ENCODE measurements at places on chromosomes 7 and 10.

GRCh38 chr10:85012305-85012704 lies 683.9 kb downstream of the CCSER2 start:
- no peak for DNase-seq

GRCh38 chr7:83111391-83111790 lies 51.3 kb downstream of the PCLO start:
- DNase-seq: no peak

DNA sequence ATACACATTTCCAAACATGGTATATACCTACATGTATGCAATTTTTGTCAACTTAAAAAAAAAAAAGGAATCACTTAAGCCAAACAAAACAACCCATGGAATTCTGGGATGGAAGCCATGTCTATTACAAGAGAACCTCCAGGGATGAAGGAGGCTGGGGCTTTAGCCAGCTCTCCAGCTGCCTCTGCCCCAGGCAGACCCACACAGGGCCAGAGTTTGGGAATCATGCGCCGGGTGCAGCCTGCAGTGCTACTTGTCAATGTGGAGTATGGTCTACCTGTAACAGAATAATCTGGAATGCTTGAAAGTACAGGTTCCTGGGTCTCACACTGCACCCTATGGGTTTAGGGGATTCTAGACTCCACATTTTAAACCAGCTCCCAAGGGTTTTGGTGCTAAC lies 10.8 kb downstream of the ATP6V0E2 start:
- no peak for DNase-seq

- DNase-seq: no peak
These were observed 207.2 kb upstream of the DKK1 start for GRCh38 chr10:52106899-52107298.

DNA sequence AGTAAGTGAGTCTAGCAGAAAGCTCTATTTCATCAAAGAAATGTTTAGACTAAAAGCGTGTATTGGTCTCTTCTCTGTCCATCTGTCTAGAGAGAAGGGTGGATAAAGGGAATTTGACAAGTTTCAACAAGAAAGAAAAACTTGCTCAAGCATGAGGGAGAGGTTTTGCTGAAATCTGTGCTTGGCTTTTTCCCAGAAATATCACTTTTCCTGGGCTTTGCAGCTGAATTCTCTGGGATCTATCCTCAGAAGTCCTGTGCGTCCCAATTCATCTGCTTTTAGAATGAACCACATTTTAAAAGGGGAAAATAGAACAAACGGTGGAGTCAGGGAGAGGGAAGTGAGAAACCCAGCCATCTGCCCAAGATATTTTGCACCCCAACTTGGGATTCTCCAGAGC lies 59.6 kb upstream of the CELF2 start:
- peak; percentile 4 for DNase-seq

DNA sequence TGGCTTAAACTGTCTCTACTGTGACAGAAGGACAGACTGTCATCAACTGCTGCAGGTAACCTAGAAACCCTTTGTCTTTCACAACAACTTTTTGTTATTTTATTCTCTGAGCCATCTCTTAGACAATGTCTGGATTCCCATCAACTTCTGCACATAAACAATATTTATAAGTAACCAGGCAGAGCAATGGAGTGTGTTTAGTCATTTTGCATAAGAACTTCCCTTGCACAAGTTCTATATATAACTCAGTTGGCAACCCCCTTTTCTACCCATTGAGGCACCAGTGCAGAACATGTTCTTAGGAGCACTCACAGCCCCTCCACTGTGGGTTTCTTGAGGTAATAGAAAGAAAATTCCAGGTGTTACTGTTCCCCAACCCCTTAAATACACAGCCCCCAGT lies 65.0 kb upstream of the IL6 start:
- no peak for DNase-seq

DNA sequence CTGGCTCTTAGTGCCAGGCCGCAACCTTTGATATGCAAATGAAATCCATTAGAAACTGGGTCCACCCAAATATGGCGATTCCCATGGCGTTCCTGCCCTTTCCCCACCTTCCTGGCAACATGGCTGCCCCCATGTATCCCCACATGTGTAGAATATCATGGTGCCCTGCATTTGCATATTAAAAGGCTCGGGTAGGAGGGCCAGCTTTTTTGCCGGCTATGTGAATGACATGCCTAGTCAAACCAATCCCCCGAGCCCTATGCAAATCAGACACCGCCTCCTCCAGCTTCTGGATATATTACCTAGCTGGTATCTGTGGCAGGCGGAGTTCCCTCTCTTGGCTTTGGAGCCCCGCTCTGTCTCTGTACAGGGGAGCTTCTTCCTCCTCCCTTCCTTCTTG lies 18.3 kb downstream of the MMS19 start:
- DNase-seq: no peak

DNA sequence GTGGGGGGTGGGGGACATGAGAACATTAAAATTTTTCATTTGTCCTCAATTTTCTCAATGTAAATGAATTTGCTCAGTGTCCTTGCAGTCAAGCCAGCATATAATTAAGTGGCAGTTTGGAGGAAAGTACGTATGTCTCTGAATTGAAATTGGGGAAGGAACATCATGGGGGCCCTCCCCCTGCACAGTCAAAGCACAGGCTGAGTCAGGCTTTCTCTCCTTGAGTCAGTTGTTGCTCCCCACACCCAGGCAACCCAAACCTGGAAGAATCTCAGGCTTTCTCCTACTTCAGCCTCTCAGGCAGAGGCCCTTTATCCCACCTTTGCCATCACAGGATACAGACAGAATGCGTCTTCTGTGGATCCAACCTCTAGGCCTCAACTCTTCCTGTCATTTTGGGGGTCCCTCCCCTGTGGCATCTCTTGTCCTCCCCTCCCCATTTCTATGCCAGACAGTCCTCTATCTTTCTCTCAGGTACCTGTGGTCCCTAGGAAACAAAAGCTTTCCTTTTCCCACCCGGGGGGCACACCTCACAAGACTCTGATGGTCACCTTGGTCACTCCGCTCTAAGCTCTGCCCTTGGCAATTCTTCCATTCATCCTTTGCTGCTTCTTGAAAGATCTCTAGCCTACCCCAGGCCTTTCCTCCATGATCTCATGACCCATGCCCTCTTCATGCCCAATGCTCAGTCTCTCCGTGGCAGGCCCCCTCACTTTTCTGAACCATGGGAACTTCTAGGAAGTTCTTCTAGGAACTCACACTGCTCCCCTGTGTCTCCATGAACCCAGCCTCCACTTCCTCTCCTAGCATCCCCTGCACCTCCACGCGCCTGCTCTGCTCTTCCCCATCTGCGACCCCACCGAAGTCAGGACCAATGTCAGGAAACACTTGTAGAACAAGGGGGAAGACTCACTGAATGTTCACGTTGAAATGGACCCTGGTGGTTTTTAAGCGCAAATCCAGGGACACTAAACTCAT lies 40.4 kb downstream of the CREB3L2 start:
- no peak for DNase-seq

DNA sequence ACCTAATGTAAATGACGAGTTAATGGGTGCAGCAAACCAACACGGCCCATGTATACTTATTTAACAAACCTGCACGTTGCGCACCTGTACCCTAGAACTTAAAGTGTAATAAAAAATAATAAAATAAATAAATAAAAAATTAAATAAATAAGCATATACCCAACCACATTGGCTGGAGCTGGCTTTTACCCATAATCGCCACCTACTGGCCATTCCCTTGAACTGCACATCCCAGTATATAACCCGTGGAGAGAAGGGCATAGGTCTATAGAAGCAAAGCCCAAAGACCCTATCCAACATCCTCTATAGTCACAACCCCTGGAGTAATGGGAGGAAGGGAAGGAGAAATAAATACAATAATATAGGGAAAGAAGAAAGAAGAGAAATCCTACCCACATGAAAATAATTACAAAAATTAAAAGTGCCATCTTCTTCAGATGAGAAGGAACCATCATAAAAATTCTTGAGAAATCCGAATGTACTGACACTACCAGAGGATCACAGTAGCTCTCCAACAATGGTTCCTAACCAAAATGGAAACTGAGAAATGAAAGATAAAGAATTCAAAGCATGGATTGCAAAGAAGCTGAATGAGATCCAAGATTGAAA lies 65.6 kb downstream of the TWIST1 start:
- DNase-seq: no peak

GRCh38 chr7:55073051-55073511 lies 54.3 kb downstream of the EGFR start:
- no peak for DNase-seq

- DNase-seq: no peak
These were observed 283.5 kb downstream of the ABCA13 start for GRCh38 chr7:48454750-48455192.

DNA sequence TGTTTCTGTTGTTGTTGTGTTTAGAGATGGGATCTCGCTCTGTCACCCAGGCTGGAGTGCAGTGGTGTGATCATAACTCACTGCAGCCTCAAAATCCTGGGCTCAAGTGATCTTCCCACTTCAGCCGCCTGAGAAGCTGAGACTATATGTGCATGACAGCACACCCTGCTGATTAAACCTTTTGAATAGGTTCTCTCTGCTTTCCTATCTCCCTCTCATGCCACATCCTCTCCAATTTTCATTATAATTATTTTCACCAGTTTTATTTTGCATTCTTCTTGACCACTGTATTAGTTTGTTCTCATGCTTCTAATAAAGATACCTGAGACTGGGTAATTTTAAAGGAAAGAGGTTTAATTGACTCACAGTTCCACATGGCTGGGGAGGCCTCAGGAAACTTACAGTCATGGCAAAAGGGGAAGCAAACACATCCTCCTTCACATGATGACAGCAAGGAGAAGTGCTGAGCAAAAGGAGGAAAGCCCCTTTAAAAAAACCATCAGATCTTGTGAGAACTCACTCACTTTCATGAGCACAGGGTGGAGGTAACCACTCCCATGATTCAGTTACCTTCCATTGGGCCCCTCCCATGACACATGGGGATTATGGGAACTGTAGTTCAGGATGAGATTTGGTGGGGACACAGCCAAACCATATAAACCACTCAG lies 12.9 kb downstream of the AGK start:
- DNase-seq: no peak

- DNase-seq: no peak
These were observed 29.8 kb downstream of the STRA8 start for GRCh38 chr7:135263321-135263970.

GRCh38 chr7:12103948-12104347 lies 107.1 kb upstream of the TMEM106B start:
- no peak for DNase-seq

All from eye (tissue), 1 donor.